Stomach (tissue), 19 donors: ENCODE measurements at places on chromosomes 1 and 21.

DNA sequence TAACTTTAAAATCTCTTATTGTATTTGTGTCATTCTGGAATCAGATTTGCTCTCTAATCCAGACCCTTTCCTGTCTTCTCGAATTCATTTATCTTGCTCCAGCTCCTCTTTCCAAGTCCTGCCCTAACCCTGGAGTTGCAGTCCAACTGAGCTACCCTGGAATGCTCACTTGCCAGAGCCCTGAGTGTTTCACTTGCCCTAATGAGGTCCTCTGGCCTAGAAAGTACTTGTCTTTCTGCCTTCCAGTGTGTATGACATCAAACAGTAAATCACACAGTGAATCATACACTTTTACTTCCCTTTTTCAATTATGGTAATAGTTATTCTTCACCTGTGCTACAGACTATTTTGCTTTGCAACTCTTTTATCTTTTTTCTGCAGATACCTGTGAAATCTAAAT is 96.9 kb downstream of the NEK7 start:
- no peaks in the 10 kb centered on the region for H3K36me3 ChIP-seq
- no peaks in the 10 kb centered on the region for H3K27me3 ChIP-seq
- no peak overlapping the region for H3K27ac ChIP-seq
- H3K4me3 ChIP-seq, result no peak overlapping the region
- DNase-seq, result no peak

DNA sequence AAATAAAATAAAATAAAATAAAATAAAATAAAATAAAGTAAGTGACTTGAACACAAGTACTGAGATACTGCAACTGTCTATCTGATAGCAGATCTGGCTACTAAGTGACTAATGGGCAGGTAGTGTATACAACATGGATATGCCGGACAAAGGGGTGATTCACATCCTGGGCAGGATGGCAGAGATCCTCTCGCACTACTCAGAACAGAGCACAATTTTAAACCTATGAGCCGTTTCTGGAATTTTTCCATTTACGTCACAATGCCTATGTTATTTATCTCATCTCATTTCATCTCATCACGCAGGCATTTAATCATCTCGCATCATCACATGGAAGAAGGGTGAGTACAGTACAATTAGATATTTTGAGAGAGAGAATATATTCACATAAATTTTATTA is 233.3 kb upstream of the COA6 start:
- H3K4me1 ChIP-seq, result no peaks in the 10 kb centered on the region
- H3K4me3 ChIP-seq, result no peak overlapping the region
- H3K36me3 ChIP-seq, result no peaks in the 10 kb centered on the region
- no peak for DNase-seq
- no peak overlapping the region for H3K27ac ChIP-seq
- H3K27me3 ChIP-seq, result no peaks in the 10 kb centered on the region

DNA sequence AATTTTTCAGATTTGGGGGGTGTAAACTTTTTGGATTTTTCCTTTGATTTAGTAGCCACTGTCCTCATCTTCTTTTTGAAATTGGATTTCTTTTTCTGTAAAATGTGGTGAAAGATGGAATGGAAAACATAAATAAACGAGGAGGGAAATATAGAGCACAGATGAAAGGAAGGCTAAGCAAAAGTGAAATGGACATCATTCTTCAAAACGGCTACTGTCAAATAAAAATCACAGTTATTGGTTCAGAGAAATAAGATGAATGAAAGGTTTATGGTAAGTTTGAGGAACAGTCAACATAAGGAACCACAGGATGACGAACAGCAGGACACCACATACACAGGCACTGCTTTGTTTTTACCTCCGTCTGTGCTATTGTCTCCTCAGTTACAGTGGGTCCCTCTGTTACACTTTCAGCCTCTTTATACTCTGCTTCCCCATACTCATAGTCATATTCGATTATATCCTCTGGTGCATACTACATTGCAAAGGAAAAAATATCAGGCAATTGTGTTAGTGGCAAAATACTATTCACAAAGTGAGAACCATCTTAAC is 82.4 kb downstream of the COL11A1 start:
- no peaks in the 10 kb centered on the region for H3K4me1 ChIP-seq
- H3K4me3 ChIP-seq, result no peak overlapping the region
- no peaks in the 10 kb centered on the region for H3K36me3 ChIP-seq
- no peak overlapping the region for H3K27ac ChIP-seq

- no peaks in the 10 kb centered on the region for H3K36me3 ChIP-seq
- no peak for DNase-seq
- H3K27me3 ChIP-seq, result peaks cover 23% of the 10 kb centered on the region
- H3K4me1 ChIP-seq, result peaks cover 7% of the 10 kb centered on the region
- no peak overlapping the region for H3K27ac ChIP-seq
- H3K4me3 ChIP-seq, result peak overlapping the region; percentile 20
Measured at GRCh38 chr1:159827102-159827490, 423 bp downstream of the SLAMF8 start.

- peaks cover 25% of the 10 kb centered on the region for H3K4me1 ChIP-seq
- H3K27ac ChIP-seq, result no peak overlapping the region
- DNase-seq, result peak; percentile 72
- H3K36me3 ChIP-seq, result no peaks in the 10 kb centered on the region
- no peaks in the 10 kb centered on the region for H3K27me3 ChIP-seq
- peak overlapping the region; percentile 12 for H3K4me3 ChIP-seq
Measured at GRCh38 chr1:223129229-223129901, 13.7 kb downstream of the TLR5 start.

GRCh38 chr1:95948023-95948422 is 714.0 kb downstream of the RWDD3 start:
- no peaks in the 10 kb centered on the region for H3K36me3 ChIP-seq
- no peaks in the 10 kb centered on the region for H3K4me1 ChIP-seq
- no peak overlapping the region for H3K27ac ChIP-seq
- H3K4me3 ChIP-seq, result no peak overlapping the region
- DNase-seq, result no peak

DNA sequence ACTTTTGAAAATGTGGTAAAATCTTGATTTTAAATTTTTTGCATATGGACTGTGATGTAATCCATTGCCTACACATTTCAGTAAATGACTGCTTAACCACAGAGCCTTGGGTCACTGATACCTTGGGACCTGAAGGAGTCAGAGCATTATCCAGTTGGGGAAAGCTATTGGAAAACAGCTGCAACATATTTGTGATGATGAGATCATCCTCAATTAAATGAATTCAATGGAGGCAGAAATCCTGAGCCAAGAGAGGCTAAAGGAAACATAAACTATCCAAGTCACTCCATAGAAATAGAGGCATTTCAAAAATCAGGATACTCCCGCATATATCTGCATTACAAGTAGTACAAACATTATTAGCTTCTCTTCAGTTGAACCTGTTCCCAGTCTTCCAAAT is 99.8 kb upstream of the PRMT6 start:
- no peak overlapping the region for H3K27ac ChIP-seq
- no peak for DNase-seq
- H3K36me3 ChIP-seq, result no peaks in the 10 kb centered on the region
- H3K4me1 ChIP-seq, result no peaks in the 10 kb centered on the region

GRCh38 chr1:201582705-201583442 is 43.9 kb downstream of the NAV1 start:
- peaks cover 22% of the 10 kb centered on the region for H3K4me1 ChIP-seq
- peak overlapping the region; percentile 8 for H3K27ac ChIP-seq
- H3K36me3 ChIP-seq, result no peaks in the 10 kb centered on the region
- H3K4me3 ChIP-seq, result no peak overlapping the region
- DNase-seq, result peak; percentile 42

- no peak for DNase-seq
- no peaks in the 10 kb centered on the region for H3K27me3 ChIP-seq
- no peaks in the 10 kb centered on the region for H3K4me1 ChIP-seq
- no peaks in the 10 kb centered on the region for H3K36me3 ChIP-seq
- H3K27ac ChIP-seq, result peak overlapping the region; percentile 10
- no peak overlapping the region for H3K4me3 ChIP-seq
Measured at GRCh38 chr1:180131510-180131909, 23.2 kb upstream of the QSOX1 start.

GRCh38 chr1:178189814-178190213 is 95.9 kb downstream of the RASAL2 start:
- H3K4me1 ChIP-seq, result no peaks in the 10 kb centered on the region
- peak; percentile 37 for DNase-seq
- no peaks in the 10 kb centered on the region for H3K27me3 ChIP-seq
- H3K36me3 ChIP-seq, result no peaks in the 10 kb centered on the region
- H3K4me3 ChIP-seq, result no peak overlapping the region

- no peaks in the 10 kb centered on the region for H3K36me3 ChIP-seq
- no peaks in the 10 kb centered on the region for H3K27me3 ChIP-seq
- H3K4me3 ChIP-seq, result no peak overlapping the region
- peaks cover 7% of the 10 kb centered on the region for H3K4me1 ChIP-seq
- DNase-seq, result no peak
Measured at GRCh38 chr1:214650664-214651063, 47.7 kb downstream of the CENPF start.

GRCh38 chr1:168686666-168687065 is 42.3 kb downstream of the DPT start:
- no peak overlapping the region for H3K27ac ChIP-seq
- DNase-seq, result no peak
- H3K27me3 ChIP-seq, result no peaks in the 10 kb centered on the region

DNA sequence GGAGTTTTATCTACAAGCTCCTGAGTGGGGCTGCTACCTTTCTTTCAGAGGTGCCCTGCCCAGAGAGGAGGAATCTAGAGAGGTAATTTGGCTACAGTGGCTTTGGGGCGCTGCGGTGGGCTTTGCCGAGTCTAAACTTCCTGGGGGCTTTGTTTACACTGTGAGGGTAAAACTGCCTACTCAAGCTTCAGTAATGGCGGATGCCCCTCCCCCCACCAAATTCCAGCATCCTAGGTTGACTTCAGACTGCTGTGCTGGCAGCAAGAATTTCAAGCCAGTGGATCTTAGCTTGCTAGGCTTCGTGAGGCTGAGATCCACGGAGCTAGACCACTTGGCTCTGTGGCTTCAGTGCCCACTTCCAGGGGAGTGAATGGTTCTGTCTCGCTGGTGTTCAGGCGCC is 43.9 kb downstream of the SWT1 start:
- no peak overlapping the region for H3K4me3 ChIP-seq
- no peak for DNase-seq
- no peak overlapping the region for H3K27ac ChIP-seq
- peaks cover 41% of the 10 kb centered on the region for H3K36me3 ChIP-seq
- H3K27me3 ChIP-seq, result no peaks in the 10 kb centered on the region
- no peaks in the 10 kb centered on the region for H3K4me1 ChIP-seq

GRCh38 chr1:18299441-18300338 is 181.0 kb upstream of the KLHDC7A start:
- DNase-seq, result peak; percentile 33
- H3K27ac ChIP-seq, result no peak overlapping the region
- H3K4me1 ChIP-seq, result no peaks in the 10 kb centered on the region
- no peak overlapping the region for H3K4me3 ChIP-seq
- H3K27me3 ChIP-seq, result no peaks in the 10 kb centered on the region

DNA sequence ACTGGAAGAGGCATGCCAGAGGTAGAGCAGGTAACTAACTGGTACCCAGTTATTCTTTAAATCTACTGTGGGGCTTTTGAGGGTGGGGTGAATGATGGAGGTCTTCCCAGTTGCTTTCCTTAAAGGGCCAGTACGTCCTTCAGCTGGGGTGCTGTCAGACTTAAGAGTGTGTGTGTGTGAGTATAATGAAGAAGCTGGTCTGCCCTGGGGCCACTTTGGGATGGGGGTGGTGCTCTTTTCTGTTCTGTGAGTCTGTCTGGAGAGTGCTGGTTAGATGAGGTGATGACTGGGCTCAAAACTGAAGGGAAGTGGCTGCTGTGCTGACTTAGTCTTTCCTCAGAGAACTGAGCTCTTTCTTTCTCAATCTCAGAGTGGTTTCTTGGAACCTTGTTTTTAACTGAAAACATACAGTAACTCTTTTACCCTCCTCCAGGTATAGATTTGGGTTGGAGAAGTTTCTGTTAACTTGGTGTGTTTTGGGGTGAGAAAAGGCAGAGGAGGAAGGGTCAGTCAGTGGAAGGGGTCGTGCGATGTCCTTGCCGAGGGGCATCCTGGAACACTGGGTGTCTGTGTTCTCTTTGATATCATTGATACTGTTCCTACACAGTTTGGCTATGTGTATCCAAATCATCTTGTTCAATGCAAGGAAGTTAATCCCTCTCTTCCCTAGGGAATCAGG is 746 bp downstream of the MACF1 start:
- peak; percentile 67 for DNase-seq
- H3K27me3 ChIP-seq, result no peaks in the 10 kb centered on the region
- H3K4me1 ChIP-seq, result peaks cover 11% of the 10 kb centered on the region
- H3K4me3 ChIP-seq, result peak overlapping the region; percentile 30
- H3K36me3 ChIP-seq, result no peaks in the 10 kb centered on the region

- H3K4me3 ChIP-seq, result no peak overlapping the region
- DNase-seq, result no peak
- no peaks in the 10 kb centered on the region for H3K27me3 ChIP-seq
- no peaks in the 10 kb centered on the region for H3K36me3 ChIP-seq
Measured at GRCh38 chr1:162930532-162930931, 69.6 kb upstream of the CCDC190 start.

DNA sequence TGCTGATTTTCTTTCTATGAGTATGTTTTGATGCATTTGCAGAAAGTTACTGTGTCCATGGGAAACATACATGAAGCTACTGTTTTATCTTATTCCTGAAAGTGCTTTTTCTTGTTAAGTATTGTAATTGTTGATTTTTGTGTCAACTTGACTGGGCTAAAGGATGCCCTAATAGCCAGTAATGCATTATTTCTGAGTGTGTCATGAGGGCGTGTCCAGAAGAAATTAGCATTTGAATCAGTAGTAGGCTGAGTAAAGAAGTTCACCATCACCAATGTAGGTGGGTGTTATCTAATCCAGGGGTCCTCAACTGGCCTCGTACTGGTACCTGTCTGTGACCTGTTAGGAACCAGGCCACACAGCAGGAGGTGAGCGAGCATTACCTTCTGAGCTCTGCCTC is 760.2 kb downstream of the PLA2G4A start:
- no peak overlapping the region for H3K4me3 ChIP-seq
- H3K36me3 ChIP-seq, result no peaks in the 10 kb centered on the region
- H3K27ac ChIP-seq, result no peak overlapping the region
- no peaks in the 10 kb centered on the region for H3K4me1 ChIP-seq
- no peaks in the 10 kb centered on the region for H3K27me3 ChIP-seq

- H3K27ac ChIP-seq, result no peak overlapping the region
- H3K36me3 ChIP-seq, result no peaks in the 10 kb centered on the region
- no peaks in the 10 kb centered on the region for H3K27me3 ChIP-seq
- no peak for DNase-seq
Measured at GRCh38 chr1:211633524-211633846, 41.9 kb downstream of the NEK2 start.

DNA sequence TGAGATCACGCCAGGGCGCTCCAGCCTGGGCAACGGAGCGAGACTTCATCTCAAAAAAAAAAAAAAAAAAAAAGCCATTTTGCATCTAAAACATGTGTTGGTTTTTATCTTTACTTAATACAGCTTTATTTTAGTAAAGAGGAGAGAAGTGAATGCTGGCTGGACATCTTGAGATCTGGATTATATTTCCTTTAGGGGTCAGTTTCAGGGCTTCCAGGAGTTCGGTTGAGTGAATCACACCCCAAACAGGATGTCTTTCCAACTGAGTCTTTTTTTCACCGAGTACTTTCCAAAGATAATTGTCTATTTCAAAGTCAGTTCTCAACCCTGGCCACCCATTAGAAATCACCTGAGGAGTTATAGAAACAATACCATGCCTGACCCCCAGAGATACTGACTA is 16.6 kb upstream of the IPP start:
- no peak overlapping the region for H3K27ac ChIP-seq
- H3K4me1 ChIP-seq, result no peaks in the 10 kb centered on the region
- H3K36me3 ChIP-seq, result no peaks in the 10 kb centered on the region
- no peaks in the 10 kb centered on the region for H3K27me3 ChIP-seq
- H3K4me3 ChIP-seq, result no peak overlapping the region
